Renal cortical epithelial cell (primary cell): ENCODE measurements at places on chromosomes 5 and 9. TPM values are rescaled to one million over a fixed set of nuclear protein-coding genes. Genes with fewer than 3 reads are reported as not detected.

DNA sequence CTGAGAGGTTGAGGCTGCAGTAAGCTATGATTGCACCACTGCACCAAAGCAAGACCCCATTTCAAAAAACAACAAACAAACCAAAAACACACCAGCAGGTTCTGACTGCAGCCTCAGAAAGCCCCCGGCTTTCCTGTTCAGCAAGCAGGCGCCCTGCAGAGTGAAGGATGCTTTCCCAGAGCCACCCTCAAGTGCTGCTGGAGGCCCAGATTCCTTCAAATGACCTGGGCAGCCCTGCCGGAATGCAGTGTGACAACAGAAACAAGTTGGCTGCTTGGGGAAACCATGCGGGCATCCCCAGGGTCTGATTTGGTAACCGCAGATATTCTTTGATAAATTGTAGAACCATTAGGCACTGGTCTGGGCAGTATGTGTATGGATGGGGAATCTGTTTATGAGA lies 35.7 kb upstream of the GNE start:
- DNase-seq, result no peak

- DNase-seq, result peak; percentile 59
Measured at GRCh38 chr5:124007675-124008398, 495.9 kb downstream of the CSNK1G3 start.

Gene PCDHA12
- 2.4 and 7.8 TPM in 2 replicates for total RNA-seq

- no peak for DNase-seq
Measured at GRCh38 chr5:160469156-160470144, 47.8 kb downstream of the PTTG1 start.

Gene GABRG2
- not detected in 2 replicates for total RNA-seq

- no peak for DNase-seq
Measured at GRCh38 chr5:178389026-178389729, 156.6 kb upstream of the PHYKPL start.

Gene PRDM9
- total RNA-seq, result not detected in 2 replicates

DNA sequence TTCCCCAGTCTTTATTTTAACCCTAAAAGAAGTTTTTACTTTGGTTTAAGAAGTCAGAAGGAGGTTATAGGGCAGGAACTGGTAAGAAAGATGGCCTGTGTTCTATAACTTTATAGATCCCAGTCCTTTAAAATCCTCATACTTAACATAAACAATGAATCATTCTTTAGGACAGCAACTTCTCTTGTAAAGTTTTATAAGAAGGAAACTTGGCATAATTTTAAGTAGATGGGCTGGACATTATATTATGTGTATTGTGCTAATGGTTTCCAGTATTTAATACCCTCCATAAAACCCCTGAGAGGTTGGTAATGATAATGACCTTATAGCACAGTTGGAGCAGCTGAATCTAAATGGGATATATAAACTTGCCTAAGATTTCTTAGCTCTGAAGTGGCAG lies 247.2 kb downstream of the FAM170A start:
- no peak for DNase-seq

Gene TAF11L10
- total RNA-seq, result not detected in 2 replicates

GRCh38 chr5:43309637-43310036 lies 3.6 kb downstream of the HMGCS1 start:
- peak; percentile 87 for DNase-seq

GRCh38 chr9:137391411-137391754 lies 31.6 kb downstream of the EXD3 start:
- DNase-seq, result no peak

DNA sequence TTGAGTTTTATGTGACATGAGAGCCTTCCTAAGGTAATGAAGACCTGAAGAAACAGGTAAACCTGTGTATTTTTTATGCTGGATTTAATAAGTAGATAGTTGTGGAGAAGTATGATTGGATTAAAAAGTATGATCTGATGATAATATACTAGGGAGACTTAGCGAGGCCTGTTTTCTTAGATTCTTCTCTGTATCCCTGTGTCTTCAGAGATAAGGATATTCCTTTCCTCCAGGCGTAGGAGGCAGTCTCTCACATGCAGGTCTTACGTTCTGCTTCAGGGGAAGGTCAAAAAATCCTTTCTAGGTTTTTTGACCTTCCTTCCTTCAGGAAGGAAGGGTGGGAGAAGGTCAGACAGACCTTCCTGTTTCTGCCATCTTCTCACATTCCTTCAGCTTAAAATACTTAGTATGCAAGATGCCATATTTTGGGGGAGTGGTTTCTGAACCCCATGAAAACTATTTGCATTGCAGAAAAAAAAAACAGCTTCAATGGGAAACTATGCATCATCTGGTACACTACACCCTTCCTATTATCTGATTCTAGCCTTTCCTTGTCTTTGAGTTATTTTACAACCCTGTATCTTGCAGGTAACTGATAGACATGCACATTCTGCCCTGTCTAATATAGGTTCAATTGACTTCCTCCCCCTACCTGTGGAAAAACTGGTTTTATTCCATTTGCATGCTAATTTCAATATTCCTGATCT lies 57.3 kb upstream of the ZNF608 start:
- no peak for DNase-seq

DNA sequence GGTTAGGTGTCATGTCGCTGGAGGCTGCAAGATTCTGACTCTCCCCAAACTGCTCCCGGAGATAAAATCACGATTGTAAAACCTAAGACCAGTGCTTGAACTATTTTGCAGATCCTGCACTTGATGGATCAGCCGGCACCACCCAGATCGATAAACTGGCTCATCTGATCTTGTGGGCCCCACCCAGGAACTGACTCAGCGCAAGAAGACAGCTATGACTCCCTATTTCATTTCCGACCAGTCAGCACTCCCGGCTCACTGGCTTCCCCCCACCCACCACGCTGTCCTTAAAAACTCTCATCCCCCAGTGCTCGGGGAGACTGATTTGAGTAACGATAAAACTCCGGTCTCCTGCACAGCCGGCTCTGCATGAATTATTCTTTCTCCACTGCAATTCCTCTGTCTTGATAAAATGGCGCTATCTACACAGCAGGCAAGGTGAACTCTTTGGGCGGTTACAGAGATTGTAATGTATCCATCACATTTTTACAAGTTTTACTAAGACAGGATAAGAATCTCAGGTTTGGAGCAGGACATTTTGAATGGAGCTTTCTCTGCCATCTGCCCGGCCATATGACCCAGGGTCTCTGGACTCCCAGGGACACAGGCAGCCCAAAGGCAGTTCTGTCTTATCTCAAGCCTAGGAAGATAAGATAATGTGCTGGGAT lies 10.6 kb upstream of the PPP1R26 start:
- no peak for DNase-seq

DNA sequence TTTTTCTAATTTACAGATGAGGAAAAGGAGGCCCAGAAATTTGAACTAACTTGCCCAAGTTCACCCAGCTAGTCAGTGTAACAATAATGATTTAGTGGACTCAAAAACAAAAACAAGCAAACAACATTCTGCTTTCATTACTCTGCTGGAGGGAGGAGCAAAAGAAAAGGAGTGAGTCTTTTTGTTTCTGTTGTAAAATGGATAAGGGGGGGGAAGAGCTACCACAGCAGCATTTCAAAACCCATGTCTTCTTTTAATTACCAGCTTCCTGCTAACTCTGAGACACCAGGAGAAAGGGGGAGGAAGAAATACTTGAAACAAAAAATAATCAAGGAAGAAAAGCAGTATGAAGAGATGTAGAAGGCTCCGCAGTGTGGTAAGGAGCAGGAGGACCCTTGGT lies 39.2 kb upstream of the EQTN start:
- no peak for DNase-seq
